ENCODE measurements at places on chromosomes 11 and 22.

DNA sequence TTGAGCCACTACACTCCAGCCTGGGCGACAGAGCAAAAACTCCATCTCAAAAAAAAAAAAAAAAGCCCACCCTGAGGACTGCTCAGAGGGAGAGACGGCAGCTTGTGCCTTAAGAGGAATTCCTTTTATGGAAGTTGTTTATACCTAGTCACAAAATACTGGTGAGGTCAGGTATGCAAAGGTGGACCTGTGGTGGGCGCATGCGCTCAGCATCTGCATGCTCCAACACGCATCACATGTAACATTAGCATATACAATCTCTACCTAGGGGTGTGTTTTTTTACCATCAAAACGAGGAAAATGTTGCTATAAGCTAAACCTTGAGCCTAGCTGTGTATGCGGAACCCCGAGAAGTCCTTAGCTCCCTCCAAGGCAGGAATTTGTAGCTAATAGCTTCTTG, 6.8 kb upstream of the SART1 start:
- DNase-seq, result no peak

DNA sequence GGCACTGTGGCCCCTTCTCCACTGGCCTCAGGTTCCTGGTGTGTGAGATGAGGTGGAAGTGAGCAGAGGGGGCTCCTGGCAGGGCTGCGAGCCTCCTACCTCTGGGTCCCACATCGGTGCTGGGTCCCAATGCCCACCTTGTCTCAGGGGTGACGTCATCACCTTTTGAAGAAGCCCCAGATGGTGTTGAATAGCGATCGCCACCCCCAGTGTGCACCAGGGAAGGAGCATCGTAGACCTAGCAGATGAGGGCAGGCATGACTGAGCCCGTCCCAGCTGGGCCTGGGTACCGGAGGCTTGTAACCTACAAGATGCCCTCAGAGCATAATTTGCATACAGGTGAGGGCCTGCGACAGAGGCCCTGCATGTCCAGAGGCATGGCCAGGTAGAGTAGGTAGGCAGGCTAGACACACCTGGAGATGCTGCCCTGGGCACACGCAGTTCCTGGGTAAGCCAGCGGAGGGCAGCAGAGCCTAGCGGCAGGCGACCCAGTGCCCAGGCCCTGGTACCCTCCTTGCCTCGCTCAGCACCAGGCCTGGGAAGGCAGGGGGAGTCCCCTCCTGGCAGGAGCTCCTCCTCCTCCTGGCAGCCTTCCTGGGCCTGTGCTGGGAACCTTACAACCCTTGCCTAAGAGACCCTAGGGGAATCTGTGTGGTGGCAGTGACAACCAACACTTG, 52.5 kb downstream of the TPCN2 start:
- peak; percentile 91 for DNase-seq

- DNase-seq, result no peak
Measured at GRCh38 chr11:105070306-105070705, 25.2 kb upstream of the CARD16 start.

- DNase-seq, result no peak
Measured at GRCh38 chr11:8298801-8299786, 35.4 kb upstream of the LMO1 start.

- DNase-seq, result no peak
Measured at GRCh38 chr22:47017245-47017644, 254.8 kb downstream of the TBC1D22A start.

DNA sequence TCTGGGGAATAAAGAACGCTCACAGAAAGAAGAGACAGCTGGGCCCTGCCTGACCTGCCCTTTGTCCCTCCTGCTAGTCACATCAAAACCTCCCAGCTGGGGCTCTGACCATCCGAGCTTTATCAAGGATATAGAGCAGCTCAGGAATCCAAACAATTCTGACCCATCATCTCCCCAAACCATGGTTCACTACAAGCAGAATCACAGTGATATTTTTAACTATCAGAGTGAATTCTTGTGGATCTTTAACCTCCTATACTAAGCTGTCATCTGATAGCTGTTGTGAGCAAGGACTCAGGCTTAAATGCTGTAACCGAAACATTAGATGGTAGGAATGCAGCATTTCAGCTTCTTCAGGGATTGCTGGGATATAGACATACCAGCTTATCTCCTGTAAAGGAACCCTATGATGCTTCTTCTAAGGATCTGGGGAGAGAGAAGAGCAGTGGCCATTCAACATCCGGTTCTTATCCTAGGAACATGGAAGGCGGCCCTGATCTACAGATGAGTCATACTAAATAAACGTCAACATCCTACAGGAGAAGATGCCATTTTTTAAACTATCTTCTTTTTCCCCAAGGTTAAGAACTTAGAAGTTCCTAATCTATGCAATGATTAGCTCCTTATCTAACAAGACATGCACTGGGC, 84.7 kb upstream of the AKIP1 start:
- no peak for DNase-seq

GRCh38 chr11:130455483-130456127, 7.2 kb downstream of the ADAMTS15 start:
- no peak for DNase-seq

DNA sequence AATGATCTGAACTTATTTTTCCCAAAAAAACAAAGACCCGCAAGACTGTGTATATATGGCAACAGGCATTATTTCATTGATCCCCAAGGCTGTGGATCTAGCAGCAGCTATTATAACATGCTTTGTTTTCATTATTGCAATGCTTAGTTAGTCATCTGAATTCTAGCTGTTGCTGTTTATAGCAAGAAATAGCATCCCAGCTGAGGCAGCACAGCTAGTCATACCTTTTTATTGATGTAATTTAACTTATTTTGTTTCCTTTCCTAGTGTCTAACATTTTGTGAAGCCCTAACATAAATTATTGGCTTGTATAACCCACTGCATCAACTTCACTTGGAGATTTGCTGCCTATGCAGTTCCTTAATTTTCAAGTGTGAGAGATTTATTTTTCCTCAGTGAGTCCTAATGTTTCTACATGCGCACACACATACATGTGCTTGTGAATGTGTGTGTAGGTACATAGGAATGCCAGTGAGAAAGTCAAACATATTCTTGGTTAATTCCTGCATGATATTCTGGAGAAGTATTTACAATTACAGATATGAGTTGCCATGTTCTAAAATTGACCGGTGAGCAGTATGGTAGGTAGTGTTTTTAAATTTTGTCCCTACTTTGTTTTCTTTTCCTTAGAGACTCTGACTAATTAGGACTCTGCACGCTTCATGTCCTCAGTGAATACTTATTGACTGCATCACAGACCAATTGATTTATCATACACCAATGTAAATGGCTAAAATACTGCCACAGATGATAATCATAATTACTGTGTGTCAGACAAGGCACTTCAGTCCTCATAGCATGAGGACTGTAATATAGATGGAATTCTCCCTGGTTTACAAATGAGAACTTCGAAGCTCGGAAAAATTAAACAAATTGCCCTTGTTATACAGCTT, 119.3 kb downstream of the WNT11 start:
- DNase-seq, result no peak

GRCh38 chr22:19579880-19580279, 55.7 kb upstream of the CLDN5 start:
- DNase-seq, result no peak

DNA sequence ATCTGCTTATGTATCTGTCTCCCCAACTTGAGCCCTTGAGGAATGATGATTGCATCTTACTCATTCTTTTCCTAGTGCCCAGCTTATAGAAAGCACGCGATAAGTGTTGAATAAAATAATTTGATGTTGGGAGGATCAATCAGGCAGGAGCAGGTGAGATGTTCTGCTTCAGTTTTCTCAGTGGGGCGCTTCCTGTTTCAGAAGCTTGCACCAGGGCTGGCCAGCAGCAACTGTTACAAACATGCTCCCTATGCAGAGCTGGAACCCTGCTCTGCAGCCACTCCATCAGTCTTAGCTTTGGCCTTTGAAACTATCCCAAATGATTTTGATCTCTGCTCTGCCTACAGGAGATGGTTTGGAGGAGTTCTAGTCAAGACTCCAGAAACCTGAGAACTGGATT, 3.9 kb downstream of the ENDOD1 start:
- no peak for DNase-seq

DNA sequence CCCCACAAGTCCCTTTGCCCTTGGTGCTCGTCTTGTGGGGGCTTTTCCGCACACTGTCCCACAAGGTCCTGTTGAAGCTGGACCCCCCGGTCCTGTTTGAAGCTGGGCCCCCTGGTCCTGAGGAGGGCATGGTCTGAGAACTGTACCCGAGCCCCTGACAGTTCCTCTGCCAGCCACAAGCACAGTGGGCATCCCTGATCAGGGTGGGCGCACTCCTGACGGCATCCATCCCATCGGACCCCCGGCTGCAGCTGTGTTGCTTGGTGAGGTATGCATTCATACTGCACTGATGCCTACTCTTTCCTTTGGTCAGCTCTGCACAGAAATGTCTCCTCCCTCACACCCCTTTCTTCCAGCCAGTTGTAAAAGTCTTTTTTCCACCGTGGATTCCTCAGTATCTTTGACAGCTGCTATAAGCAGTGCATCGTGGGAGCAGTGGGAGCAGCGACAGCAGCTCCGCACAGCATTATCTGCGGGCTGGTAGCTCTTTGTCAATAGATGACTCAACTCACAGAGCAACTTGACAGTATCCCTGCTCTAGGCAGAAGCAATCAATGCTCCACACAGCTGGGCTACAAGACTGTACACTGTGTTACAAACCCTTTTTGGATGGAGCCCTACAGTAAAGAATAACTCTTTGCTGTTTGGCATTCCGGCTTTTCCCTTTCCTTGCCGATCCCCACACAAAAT, 1030.8 kb upstream of the CCDC90B start:
- DNase-seq, result no peak

- no peak for DNase-seq
Measured at GRCh38 chr11:94636388-94636949, 69.3 kb downstream of the PIWIL4 start.

GRCh38 chr11:44998051-44998450, 47.4 kb upstream of the TP53I11 start:
- DNase-seq, result no peak

- no peak for DNase-seq
Measured at GRCh38 chr11:80362563-80363340, 921.9 kb upstream of the TENM4 start.

GRCh38 chr11:3199537-3200295, 18.9 kb downstream of the MRGPRG start:
- no peak for DNase-seq

DNA sequence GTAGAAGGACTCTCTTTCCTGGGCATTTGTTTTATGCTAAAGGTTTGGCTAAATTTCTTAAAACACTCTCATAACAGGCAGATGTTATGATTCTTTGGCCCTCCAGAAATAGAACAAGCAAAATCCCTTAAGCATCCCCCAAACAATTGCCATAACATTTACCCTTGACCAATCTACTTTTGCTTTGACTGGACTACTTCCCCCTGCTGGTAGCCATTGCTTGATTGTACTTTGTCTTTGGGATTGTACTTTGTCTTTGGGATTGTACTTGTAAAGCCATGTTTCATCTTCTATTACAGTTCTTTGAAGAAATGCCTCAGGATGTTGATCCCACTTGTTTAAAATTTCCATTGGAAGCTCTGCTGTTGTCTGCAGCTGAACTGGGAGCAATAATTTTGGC, 53.3 kb upstream of the GLYAT start:
- DNase-seq, result no peak

DNA sequence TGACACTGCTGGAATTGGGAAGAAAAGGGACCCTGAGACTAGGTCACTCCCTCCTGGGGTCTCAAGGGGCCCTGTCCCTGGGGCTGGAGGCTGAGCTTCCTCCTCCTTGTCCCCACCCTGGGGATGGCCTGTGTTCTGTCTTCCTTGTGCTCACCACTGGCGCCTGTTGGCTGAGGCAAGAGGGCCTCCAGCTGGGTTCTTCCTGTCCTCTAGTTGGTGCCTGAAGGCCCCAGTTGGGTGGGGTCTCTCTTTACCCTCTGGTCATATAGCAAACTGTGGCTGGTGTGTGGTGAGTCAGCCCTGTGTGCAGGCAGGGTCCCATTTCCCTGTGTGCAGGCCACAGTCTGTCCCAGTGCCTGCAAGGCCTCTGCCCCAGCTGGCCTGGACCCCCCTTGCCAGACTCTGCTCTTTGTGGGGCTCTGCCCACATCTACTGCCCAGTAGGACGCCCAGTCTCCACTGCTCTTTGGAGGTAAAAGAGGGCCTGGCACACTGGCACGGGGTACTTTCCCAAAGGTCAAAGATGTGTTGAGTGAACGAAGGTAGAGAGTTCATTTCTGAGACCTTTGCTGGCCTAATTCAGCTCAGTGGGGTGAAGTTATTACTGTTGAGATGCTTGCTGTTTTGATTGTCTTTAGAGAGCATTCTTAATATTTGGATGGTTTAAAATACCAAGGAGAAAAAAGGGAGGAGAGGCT, 55.1 kb upstream of the CLDN5 start:
- DNase-seq, result no peak

DNA sequence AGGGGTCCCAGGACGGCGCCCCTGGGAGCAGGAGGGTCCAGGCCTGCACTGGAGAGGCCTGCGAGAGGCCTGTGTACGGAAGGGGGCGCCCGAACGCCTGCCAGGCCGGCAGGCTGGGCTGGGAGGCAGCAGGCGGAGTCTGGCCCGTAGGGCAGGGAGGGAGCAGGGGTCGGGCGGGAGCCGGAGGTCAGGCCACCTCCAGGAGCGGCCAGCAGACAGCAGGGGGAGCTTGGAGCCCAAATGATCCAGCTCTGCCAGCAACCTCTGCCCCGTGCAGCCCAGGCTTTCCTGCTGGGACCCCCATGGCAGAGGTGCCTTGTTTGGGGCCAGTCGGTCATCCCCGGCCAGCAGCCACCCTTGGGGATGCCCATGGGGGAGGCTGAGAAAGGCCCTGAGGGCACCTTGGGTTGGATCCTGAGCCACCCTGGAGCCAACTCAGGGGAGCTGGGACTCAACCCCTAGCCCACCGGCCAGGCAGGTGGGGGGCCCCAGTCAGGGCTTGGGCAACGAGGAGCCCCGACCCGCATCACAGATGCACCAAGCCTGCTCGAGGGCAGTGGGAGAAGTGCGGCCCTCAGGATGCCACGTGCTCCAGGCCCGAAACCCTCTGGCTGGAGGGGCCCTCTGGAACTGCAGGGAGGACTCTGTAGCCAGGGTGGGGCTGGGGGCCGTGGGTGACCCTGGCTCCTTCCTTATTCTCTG, 9.6 kb upstream of the SYT8 start:
- DNase-seq, result peak; percentile 80

DNA sequence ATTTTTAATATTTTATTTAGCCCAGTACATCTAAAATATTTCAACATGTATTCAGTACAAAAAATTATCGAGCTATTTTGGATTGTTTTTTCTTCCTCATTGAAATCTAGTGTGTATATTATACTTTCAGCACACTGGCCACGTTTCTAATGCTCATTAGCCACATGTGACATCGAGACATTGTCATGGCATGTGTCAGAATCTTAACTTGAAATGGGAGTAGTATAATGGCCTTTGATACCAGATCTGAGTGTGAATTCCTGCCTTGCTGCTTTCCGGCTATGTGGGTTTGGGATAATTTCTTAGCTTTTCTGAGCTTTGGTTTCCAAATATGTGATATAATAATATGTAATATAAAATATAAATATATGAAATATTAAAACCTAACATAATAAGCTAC, 54.3 kb downstream of the BCL2L13 start:
- DNase-seq, result no peak

GRCh38 chr11:69573761-69574607, 67.0 kb upstream of the CCND1 start:
- no peak for DNase-seq

GRCh38 chr22:45884201-45885062, 92.5 kb downstream of the WNT7B start:
- DNase-seq, result no peak

Measured in GM12891 (cell line).